ENCODE measurements at places on chromosomes 16 and 17. TPM values are rescaled to one million over a fixed set of nuclear protein-coding genes. Genes with fewer than 3 reads are reported as not detected.

Gene KRTAP4-4
- polyA plus RNA-seq = not detected

Gene DNAH9
- polyA plus RNA-seq = 6.4 TPM

Gene SLC6A2
- 0.16 TPM for polyA plus RNA-seq

DNA sequence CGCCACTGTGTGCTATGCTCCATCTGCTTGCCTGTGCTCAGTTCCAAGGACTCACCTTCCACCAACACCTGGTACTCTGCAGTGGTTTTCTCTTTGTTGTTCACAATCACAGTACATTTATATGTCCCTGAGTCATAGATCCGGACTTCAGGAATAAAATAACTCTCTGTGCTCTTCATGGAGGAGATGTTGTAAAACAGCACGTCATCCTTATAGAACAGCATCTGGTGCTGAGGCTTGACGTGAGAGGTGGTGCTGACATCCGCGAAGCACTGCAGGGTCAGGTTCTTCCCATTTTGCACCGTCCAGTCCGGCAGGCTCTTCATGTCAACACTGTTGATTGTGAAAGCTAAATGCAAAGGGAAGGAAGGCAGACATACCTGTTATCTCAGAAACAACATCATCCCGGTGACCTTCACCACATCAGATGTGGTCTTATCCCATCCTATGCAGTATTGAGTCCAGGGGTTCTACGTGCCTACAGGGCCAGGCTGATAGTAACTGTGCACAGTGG is 12.8 kb downstream of the PECAM1 start:
- DNase-seq = no peak

GRCh38 chr16:85130705-85131028 is 18.4 kb upstream of the CIBAR2 start:
- DNase-seq = no peak

GRCh38 chr17:48513097-48513496 is 17.7 kb downstream of the HOXB1 start:
- DNase-seq = no peak

DNA sequence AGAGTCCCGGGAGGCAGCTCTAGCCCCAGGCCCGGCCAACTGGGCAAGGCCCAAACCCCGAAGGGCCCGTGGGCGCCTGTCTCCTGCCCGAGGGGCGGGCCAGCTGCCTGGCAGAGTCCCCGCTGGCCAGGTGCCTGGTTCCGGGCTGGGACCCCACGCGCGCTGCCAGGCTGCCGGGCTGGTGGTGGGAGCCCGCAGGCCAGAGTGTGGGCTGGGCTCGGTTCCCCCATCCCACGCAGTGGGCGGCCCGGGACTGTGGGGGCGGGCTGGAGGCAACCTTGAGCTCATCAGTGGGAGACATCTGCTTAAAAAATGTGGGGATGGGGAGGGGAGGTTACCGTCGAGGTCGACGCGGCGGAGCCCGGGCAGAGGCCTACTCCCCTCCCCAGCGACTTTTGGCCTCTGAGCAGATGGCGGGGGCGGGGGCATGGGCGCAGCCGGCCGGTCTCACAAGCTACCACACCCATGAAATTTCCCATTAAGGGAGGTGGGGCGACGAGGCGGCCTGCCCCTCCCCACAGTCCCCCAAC is 176.4 kb upstream of the GSE1 start:
- no peak for DNase-seq

DNA sequence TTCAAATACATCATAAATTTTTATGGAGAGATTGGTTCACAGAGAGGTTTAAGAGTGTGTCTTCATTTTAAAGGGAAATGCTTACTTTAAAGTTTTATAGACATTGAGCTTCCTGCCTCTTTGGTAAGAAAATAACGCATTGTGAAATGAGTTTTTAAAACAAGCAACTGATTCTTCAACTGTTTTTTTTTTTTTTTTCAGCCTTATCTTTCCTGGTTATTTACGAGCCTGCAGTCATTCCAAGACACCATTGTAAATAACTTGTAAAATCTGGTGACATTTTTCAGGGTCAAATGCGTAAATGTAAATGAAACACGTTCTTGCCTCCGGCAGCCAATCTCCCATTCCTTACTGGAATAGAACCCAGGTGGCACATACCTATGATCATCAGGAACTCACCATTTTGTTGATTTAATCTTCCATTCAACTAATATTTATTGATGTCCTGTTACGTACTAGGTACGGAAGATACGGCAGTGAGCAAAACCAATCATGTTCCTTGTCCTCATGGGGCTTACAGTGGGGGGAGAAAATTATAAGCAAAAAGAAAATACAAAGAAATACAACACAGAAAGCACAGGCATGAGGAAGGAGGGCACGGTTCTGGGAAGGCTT is 33.2 kb upstream of the CDYL2 start:
- no peak for DNase-seq

- no peak for DNase-seq
These were observed 2338.4 kb downstream of the TP53TG3F start for GRCh38 chr16:35797811-35798210.
